ENCODE measurements at places on chromosomes 16 and 17. TPM values are rescaled to one million over a fixed set of nuclear protein-coding genes. Genes with fewer than 3 reads are reported as not detected.

The MYH2 gene
- 0.72 TPM for total RNA-seq

The GDPD1 gene
- not detected for total RNA-seq

The SHCBP1 gene
- total RNA-seq = 35.6 TPM

The KRT24 gene
- 6.3 TPM for total RNA-seq

The GCGR gene
- total RNA-seq = 2.9 TPM

The POLR2C gene
- total RNA-seq = 67.2 TPM

The KRTAP3-2 gene
- 31.1 TPM for total RNA-seq

The FKBP10 gene
- 317 TPM for total RNA-seq

The KRTAP9-8 gene
- total RNA-seq = not detected

The CACNG1 gene
- not detected for total RNA-seq

The CARD14 gene
- 3.9 TPM for total RNA-seq

The TTLL6 gene
- not detected for total RNA-seq

The PRKCB gene
- total RNA-seq = 17.8 TPM

The ZSCAN10 gene
- not detected for total RNA-seq

The CLEC3A gene
- not detected for total RNA-seq

The SMPD3 gene
- total RNA-seq = 0.48 TPM

The NPIPA1 gene
- 61.2 TPM for total RNA-seq

The FAM83G gene
- 4.8 TPM for total RNA-seq

The ABAT gene
- 3.1 TPM for total RNA-seq

The KRT222 gene
- 3.4 TPM for total RNA-seq

The DPEP3 gene
- not detected for total RNA-seq

The DNAH3 gene
- total RNA-seq = 1.4 TPM

The MT1A gene
- not detected for total RNA-seq

The CANT1 gene
- 21.4 TPM for total RNA-seq

The SLC43A2 gene
- 11.6 TPM for total RNA-seq

The FADS6 gene
- not detected for total RNA-seq

The KLHL11 gene
- 31.5 TPM for total RNA-seq

The SPNS3 gene
- total RNA-seq = not detected

The HOXB4 gene
- total RNA-seq = 3.4 TPM

The JPH3 gene
- total RNA-seq = 3.1 TPM

The SLFN13 gene
- total RNA-seq = 1.7 TPM

The ADAP2 gene
- 62.4 TPM for total RNA-seq

The KCNG4 gene
- total RNA-seq = 0.72 TPM

The CLEC18A gene
- total RNA-seq = 7.7 TPM

The TSPAN10 gene
- 0.96 TPM for total RNA-seq

The CEMP1 gene
- total RNA-seq = 0.96 TPM

The TEKT5 gene
- not detected for total RNA-seq

The NPIPA3 gene
- total RNA-seq = 0.96 TPM

The HAS3 gene
- total RNA-seq = 10.4 TPM

The USP6 gene
- total RNA-seq = 1.9 TPM

The KCNJ18 gene
- not detected for total RNA-seq

The CCT6B gene
- total RNA-seq = 6.0 TPM

The ITGAD gene
- not detected for total RNA-seq

All from umbilical cord (tissue), 2 donors.